ENCODE measurements at places on chromosomes 7 and 10.
A peak's percentile ranks its signal among the peaks of the same experiment; 100 is the strongest.

GRCh38 chr10:91879515-91880170 is 29.6 kb downstream of the FGFBP3 start:
- DNase-seq: peak; percentile 36

DNA sequence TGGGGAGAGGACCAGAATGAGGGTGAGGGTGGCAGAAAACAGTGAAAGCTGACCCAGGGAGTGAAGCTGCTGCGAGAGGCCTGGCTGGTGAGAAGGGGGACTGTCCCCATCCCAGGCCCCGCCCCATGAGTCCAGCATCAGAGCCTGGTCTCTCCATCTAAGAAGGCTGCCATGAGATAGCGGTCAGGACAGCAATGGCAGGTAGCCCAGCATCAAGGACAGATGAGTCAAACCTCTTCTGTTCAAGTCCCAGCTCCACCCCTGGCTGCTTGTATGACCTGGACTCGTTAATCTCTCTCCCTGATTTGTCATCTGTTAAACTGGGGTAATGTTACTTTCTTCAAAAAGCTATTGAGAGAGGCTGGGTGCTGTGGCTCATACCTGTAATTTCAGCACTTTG is 22.2 kb downstream of the GPNMB start:
- DNase-seq: no peak

DNA sequence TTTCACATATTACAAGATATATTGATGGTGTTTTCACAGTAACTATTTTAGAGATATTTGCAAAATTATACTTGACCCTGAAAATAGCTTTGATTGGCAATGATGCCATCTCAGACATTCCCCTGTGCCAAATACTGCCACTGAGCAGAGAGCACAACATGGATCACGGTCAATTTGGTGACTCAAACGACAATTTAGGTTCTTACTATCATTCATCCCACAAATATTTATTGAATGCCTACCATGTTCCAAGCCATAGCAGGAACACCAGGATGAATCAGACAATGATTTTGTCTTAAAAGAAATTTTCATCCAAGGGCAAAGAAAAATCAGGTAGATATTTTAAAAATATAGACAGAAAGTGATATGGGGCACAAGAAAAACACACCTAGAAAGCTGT is 153.2 kb upstream of the ADO start:
- no peak for DNase-seq

DNA sequence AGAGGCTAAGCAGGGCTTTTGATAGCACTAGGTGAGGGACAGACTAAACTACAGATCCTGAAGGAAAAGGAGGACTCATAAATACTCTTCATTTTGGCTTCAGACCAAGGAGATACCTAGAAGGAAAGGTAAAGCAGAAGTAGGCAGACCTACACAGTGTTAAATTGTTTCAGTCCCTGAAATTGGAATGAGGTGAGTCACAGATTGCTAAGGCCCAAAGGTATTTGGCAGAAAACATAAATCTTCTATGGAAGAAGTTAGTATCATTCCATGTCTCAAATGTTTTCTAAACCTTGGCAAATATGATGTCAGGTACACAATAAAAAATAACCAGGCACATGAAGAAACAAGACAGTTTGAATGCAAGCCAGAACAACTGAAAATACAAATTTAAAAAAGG is 30.0 kb downstream of the MTERF1 start:
- DNase-seq: no peak

DNA sequence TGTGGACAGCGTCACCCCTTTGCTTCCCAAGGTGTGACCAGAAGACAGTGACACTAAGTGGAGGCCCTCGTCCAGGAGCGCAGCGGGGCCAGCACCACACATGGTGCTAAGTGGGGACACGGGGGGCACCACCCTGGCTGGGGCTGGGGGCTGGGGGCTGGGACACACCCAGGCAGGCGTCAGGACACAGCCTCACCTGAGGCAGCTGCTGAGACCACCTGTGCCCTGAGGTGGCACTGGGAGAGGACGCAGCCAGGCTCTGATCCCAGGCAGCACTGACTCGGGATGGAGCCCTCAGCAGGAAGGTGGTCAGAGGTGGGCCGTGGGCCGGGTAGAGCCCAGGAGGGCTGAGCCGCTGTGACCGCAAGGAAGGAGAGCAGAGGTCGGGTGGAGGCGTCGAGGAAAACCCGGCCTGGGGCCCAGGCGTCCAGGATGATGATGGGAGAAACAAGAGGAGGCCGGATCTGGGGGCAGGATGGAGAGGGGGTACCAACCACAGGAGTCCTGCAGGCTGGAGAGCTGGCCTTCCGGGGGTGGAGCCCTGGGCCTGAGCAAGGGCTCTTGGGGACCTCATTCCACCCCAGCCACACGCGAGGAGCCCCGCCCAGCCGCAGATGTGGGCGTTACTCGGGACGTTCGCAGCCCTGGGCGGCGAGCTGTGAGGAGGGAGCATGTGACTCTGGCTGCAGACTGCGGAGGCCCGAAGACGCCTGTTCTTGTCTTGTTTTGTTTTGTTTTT is 22.5 kb downstream of the LRRC27 start:
- DNase-seq: no peak

GRCh38 chr10:27792216-27792615 is 46.6 kb upstream of the MKX start:
- no peak for DNase-seq

DNA sequence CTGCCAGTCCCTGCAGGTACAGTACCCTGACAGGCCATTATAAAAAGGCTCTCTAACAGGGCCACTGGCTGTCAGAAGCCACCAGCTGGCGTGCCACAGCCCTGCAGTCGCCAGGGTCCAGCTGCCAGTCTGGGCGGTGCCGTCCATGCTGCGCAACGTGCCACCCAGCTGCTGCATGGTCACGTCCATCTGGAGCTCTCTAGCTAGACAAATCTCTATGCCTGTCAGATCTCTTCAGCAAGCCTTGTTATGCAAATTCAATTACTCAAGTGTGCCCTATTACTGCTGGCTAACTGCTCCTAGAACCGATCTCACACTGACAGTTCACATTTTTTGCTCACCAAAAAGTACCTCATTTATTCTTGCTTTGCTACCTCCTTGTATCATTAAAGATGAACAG is 75.9 kb downstream of the HIBADH start:
- peak; percentile 86 for DNase-seq

DNA sequence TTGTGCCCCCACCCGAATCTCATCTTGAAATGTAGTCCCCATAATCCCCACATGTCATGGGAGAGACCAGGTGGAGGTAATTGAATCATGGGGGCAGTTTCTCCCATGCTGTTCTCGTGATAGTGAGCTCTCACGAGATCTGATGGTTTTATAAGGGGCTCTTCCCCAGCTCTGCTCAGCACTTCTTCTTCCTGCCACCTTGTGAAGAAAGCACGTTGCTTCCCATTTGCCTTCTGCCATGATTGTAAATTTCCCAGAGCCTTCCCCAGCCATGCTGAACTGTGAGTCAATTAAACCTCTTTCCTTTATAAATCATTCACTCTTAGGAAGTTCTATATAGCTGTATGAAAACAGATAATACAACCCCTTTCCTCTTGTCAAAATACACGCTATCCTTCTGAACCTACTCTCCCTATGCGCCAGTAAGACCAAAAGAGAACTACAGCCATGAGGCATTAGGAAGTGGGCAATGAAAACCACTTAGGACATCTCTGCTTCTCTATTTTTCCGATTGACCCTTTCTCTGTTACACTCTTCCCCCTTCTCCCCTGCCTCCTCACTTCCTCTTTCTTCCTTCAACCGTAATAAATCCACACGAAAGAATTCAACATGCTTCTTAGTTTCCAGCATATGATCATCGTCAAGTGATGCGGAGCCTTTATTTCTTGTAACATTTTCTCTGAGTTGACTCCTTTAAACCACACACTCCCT is 101.2 kb upstream of the WDR11 start:
- DNase-seq: no peak

- no peak for DNase-seq
Observed at GRCh38 chr7:127815631-127816145, 163.7 kb downstream of the SND1 start.

DNA sequence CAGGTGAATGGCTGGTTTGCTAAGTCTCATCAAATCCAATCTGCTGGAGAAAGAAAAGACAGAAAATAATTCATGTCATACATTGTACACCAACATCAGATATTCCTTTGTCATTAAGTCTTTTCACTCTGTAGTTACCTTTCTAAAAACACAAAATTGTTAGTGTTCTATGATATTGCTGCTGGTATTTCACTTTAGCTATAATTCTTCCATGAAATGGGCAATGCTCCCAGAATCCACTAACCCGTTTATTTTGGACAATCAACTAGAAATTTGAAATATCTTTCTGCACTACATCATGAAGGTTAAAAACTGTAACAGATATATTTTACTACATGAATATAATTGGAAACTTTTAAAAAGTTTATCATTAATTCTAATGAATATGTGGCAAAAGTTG is 181.3 kb downstream of the C7orf25 start:
- peak; percentile 44 for DNase-seq

GRCh38 chr7:4245866-4246470 is 436.1 kb upstream of the FOXK1 start:
- DNase-seq: no peak
